HFFc6 (cell line): ENCODE measurements at places on chromosomes 7 and 10. TPM values are rescaled to one million over a fixed set of nuclear protein-coding genes. Genes with fewer than 3 reads are reported as not detected.

CTAGE4 gene
- total RNA-seq: not detected in 3 replicates

MYL10 gene
- not detected in 3 replicates for total RNA-seq

GRCh38 chr7:132618956-132619305 lies 42.7 kb upstream of the PLXNA4 start:
- no peaks in the 10 kb centered on the region for H3K36me3 ChIP-seq
- H3K27ac ChIP-seq: no peak overlapping the region
- DNase-seq: peak; percentile 28
- H3K27me3 ChIP-seq: peaks cover 11% of the 10 kb centered on the region

DNA sequence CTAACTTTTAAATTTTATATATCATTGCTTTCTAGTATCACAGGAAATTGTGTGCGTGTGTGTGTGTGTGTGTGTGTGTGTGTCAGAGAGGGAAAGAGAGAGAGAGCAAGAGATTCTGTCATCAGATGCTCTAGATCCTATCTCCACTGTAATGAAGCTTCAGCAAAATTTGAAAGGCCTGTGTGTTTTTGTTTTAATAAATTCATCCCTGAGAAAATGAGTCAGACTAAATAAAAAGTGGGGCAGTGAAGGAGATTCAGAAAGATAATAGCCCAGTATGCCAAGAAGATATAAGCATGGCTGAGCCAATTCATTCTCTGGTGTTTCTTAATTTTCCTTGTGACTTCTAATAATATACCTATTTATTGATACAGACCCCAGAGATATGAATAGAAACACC lies 184.2 kb upstream of the TMEM196 start:
- no peaks in the 10 kb centered on the region; the same call in 1 of the 2 replicates for H3K4me1 ChIP-seq
- peak; percentile 31 for DNase-seq
- peak overlapping the region; percentile 64; the same call in 1 of the 2 replicates for H3K27ac ChIP-seq
- H3K27me3 ChIP-seq: peaks cover 2% of the 10 kb centered on the region; the same call in 1 of the 2 replicates
- H3K4me3 ChIP-seq: no peak overlapping the region

DNA sequence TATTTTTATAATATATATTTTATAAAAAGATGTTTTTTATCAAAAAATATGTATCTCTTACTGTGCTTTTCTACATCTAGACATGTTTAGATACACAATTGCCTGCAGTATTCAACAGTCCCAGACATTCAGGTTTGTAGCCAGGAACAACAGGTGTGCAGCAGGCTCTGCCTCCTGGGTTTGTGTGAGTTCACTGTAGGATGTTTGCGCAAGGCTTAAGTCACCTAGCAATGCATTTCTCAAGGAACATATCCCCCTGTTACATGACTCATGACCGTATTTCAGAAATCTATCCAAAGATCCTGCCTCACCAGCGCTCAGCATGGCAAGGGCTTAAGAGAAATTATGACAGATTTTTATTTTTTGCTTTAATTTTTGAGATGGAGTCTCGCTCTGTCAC lies 41.5 kb downstream of the PITRM1 start:
- no peak overlapping the region for H3K4me3 ChIP-seq
- H3K27ac ChIP-seq: no peak overlapping the region
- peaks cover 6% of the 10 kb centered on the region; the same call in 1 of the 2 replicates for H3K4me1 ChIP-seq
- H3K27me3 ChIP-seq: no peaks in the 10 kb centered on the region; the same call in 1 of the 2 replicates
